NCI-H526 (cell line): ENCODE measurements at places on chromosomes 4 and X.

DNA sequence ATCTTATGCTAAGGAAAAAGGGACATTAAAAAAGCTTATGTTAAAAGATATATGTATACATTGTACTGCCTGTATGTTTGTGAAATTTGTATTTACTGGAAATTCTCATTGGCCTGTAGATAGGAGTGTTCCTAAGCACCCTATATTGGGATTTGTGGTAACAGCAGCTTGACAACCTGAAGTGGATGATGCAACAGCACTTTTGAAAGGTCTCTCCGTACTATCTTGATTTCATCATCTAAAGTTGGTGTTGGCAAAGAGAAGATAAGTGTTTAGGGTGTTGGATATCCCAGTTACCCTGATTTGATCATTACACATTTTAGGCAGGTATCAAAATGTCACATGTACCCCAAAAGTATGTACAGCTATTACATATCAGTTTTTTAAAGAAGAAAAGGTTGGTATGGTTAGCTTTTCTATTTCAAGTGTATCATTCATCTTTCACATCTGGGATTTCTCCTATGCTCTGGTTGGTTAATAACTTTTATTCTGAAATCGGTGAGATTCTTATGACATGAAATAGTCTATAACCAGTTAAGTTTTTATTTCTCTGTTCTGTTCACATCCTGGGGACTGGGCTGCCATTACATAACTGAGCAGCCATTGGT, 10.3 kb downstream of the HADH start:
- DNase-seq = no peak

DNA sequence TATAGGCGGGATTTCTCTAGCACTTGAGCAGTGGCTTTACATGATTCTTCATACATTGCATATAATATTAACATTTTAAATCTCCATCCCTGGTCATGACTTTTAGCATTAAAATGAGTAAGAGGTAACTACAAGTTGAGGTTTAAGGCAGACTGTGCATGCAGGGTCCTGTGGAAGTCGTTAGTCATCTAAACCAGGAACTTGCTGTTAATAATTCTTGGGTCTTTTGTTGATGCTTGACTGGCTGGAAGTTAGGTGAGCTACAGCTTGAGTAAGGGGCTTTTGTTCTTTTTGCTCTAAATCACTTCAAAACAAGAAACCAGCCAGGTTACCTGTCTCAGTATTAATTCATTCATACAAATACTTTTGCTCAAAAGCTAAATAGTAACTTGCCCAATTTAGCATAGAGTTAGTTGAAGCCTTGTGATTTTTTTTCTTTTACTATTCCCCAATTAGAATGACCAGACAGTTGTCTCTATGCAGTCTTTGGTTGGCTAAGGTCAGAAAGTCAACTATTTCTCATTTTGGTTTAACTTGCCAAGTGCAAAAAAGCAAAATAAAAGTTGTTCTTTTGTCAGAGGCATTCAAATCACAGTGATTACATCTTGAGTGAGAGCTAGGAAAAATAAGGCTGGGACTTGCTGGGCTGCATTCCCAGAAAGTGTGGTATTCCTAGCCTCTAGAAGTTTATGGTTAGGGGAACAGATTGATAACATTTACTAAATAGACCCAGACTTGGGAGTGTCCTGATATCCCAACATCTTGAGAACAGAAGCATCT, 516.9 kb downstream of the PDHA2 start:
- no peak for DNase-seq

- DNase-seq = no peak
Measured at GRCh38 chr4:168451744-168452390, 28.4 kb downstream of the DDX60L start.

DNA sequence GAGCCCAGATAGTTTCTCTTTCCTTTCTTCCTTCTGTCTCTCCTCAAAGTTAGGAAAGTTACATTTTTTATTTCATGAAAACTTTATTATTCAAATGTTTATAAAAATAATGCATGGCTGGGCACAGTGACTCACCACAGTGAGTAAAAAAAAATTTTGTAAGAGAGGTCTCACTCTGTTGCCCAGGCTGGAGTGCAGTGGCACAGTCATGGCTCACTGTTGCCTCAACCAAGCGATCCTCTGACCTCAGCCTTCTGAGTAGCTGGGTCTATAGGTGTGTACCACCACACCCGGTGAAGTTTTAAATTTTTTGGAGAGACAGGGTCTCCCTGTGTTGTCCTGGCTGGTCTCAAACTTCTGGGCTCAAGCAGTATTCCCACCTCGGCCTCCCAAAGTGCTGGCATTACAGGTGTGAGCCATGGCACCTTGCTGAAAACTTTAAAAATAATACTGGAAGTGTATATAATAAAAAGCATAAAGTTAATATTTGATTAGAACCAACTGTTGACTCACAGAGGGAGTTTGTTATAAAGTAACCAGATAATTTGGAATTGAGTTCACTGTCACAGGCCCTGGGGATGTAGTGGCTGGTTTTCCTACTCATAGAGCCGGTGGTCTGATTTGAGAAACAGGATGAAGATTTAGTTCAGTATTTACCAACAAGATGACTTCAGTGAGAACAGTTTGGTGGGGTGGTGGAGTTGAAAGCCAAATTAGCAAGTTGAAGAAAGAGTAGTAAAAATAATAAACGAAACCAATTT, 18.0 kb downstream of the CMC4 start:
- DNase-seq = no peak

- no peak for DNase-seq
Measured at GRCh38 chrX:113675278-113675677, 834.6 kb upstream of the AMOT start.

GRCh38 chr4:113978561-113979147, 793 bp downstream of the ARSJ start:
- no peak for DNase-seq

DNA sequence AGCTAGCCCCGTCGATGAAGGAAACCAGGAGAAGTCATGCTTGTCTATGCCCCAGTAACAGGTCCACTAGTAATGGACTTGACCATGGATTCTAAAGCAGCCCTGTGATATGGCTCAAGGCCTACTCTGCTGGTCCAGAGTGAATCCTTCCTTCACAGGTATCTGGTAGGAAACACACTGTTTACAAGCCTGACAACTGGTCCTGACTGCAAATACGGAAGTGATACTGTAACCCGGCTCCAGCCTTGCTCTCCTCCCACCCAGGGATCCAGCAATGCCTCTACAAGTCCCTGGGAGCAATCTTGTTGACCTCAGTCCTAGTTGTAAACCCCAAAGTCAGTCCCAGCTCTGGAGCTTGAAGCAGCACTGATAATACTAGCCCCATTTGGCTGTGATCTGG, 239.2 kb upstream of the GRID2 start:
- no peak for DNase-seq

DNA sequence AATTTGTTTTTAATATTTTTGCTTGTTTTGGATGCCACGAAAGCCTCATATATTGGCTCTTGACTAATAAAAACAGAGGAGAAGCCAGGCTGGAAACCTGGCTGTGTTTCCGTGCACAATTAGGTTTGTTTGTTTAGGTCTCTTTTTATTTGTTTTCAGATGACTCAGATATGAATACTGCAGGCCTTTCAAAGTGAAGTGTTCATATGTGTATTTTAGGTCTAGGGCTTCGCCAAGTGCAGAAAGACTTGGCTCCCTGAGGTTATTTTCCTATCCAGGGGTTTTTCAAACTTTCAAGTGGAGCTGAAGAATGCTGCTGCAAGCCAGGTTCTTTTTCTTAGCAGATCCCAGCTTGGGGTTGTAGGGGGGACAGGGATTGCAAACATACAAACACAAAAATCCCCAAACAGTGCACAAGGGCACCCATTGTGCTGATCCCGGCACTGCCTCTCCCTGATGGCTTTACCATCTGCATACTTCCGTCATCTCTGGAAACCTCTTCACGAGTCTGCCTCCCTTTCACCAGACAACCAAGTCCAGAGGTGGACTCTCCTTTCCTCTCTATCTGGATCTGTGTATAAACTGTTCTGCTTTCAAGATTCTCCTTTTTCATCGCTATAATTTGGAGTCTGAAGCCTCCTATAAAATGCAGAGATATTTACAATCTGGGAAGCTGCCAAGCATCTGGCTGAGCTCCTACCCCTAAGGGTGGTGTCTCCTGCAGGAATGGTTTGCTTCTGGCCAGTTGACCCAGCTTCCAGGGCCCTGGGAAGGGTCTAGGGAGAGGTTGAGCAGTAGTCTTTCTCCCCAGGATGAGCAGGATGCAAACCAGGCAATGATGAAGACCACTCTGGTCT, 108.6 kb downstream of the SMIM20 start:
- DNase-seq = peak; percentile 26

DNA sequence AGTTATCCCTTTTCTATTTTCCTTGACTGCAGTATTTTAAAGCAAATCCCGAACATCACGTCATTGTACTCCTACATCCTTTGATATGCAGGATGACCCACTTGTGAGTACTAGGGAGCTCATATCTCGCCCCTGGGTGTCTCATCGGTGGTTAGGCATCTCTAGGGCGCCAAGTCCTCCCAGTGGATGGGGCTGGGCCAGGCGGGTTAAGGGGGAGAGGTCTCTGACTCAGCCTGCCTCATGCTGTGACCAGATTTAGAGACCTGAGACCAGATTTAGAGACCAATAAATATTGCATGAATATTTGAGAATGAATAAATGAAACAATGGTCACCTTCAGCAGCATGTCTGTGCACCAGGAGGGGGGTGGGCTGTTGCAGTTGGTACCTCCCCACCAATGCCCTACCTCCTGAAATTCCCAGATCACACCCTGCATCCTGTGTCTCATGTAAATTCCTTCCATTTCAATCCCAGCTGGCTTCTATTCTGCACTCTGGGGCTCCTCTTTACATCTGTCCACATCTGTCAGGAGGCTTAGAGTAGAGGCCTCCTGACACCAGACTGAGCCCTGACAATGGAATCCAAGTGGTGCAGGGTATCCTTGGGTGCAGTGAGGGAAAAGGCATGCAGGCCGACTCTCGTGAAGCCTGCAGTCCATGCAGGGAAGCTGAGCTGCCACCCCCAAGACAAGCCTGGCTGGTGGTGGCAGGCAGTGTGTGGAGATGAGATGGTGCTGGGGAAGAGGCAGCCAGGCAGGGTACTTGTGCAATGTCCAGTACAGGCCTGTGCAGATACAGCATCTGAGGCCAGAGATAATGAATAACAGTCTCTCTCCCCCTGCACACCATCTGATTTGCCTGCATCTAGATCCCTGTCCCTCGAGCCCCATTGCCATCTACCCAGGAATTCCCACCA, 5.2 kb downstream of the APLN start:
- DNase-seq = no peak

DNA sequence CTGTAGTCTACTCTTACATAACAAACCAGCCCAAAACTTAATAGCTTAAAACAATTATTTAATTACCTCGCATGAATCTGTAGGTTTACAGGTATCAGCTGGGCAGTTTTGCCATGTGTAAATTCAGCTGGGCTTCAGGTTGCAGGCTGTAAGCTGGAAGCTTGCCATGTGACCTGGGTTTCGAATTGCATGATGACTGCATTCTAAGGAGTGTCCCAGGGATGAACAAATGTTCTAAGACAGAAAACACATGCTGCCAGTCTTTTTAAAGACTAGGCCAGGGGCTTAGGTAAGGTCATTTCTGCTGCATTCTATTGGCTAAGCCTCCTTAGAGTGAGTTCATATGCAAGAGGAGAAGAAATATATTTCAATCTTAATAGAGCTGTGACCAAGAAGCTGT, 44.8 kb downstream of the GRIA2 start:
- DNase-seq = no peak

DNA sequence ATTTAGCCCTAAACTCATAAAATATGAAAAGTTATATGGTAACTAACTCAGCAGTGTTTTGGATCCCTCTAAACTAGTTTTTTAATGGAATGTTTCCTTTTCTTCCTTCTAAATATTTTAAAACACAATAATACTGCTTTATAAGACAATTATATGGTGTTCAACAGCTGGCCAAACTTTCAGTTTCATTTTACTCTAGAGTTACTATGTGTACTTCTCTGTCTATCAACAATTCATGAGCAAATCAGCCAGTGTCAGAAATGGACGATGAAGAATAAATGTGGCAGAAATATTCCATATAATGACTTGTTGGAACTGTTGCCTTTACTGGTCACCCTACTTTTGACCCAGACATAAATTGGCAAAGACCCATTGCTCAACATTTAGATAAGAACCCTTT, 64.8 kb upstream of the CXXC4 start:
- no peak for DNase-seq

- no peak for DNase-seq
Measured at GRCh38 chr4:142844782-142845181, 1.3 kb downstream of the INPP4B start.

DNA sequence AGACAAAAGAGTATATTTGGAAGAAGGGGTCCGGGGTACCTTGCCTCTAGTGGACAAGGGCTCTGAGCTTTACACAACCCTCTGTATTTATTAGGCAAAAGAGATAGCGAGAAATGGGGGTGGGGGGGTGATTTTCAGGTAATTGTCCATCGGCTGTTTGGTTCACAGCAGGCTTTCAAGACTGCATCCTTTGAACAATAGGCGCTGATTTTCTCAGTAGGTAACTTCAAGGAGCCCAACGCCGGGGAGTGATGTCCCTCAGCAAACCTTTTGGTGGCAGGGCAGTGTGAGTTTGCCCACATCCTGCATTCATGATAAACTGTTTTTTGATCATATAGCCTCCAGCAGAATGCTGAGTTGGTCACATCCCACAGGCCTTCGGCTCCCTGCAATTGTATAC, 61.6 kb downstream of the KDM5C start:
- DNase-seq = no peak

DNA sequence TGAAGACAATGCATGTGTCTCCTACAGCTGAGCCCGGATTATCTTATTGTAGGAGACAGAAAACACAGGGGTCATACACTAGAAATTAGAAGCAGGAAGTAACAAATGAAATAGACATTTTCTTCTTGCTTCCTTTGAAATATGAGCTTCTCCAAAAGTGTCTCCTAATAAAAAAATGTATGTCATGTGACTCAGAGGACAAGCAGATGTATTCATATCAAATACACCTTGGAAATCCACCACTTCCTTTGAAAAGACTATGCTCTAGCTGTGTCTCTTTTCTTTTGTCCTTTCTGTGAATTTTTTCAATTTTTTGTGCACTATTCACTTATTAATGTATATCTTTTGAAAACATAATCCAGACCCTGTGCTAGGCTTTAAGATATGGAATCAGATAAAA, 1906.2 kb downstream of the C4orf33 start:
- DNase-seq = no peak

- DNase-seq = peak; percentile 54
Measured at GRCh38 chr4:4542774-4543485, 1.1 kb upstream of the STX18 start.

GRCh38 chr4:184439856-184440594, 34.3 kb downstream of the IRF2 start:
- peak; percentile 42 for DNase-seq

- no peak for DNase-seq
Measured at GRCh38 chr4:156419080-156419685, 465.5 kb upstream of the CTSO start.

DNA sequence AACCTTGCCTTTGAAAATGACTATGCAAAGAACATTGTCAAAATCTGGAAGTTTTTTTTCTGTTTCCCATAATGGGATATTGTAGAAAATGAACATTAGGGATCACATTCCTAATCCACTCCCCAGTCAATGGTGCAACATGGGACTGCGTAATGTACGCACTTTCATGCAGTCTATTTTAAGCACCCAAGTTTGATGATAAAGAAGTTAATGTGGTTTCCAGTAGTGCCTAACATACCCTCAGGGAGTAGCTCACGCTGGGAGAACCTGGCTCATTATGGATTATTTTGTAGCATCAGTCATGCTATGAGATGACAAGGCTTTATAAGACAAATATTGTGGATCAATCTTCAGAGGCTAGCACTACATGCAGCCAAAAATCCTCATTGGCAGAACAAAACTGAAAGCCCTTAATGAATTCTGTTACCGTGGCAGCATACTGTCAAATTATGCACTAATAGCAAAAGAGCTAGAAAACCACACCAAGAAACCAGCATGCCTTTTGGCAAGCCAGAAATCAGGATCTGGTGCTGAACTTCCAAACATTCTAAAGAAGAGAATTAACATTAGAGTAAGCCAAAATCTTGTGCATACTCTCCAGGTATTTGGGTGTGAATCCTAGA, 1392.8 kb upstream of the TENM3 start:
- DNase-seq = no peak
